Chondrocyte (in vitro differentiated cells): ENCODE measurements at places on chromosomes 3 and 15. TPM values are rescaled to one million over a fixed set of nuclear protein-coding genes. Genes with fewer than 3 reads are reported as not detected.

GRCh38 chr3:116877968-116878367 lies 168.4 kb downstream of the TUSC7 start:
- DNase-seq, result no peak

DNA sequence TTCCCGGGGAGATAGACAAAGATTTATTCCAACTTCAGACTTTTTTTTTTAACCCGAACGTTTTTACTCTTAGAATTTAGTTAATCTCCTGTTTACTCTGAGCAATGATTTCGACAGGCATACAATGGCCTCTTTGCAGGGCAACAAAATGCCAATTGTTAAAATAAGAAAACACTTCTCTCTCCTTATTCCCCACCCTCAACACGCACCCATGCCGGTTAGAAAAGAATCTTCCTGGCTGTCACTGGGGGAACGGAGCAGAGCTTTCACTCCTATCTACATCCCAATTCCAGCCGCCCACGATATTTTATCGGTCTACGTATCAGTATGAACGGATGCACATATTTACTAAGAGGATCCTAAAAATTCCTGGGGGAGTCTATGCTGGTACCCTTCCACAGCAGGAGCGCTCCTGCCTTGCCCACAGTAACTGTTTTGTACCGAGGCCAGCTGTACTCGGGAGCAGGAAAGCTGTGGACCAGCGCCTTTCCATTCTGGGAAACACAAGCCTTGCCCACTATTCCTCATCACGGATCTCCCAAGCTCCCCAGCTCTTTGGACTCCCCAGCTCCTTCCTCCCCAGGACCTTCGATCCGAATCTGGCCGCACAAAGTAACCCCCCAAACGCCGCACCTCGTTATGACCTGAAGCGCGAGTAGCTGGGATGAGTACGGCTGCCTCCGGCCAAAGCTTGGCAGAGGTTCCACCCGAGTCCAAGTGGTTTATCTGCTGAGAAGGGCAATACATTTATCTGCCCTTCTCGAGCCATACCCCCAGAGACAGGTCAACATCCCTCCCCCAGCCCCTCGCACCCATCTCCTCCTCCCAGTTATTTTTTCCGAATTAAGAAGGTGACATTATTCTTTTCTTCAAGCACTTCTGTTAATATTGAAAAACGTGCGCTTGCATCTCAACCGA lies 2.2 kb upstream of the FOXB1 start:
- no peak for DNase-seq

- no peak for DNase-seq
Measured at GRCh38 chr3:187994221-187995042, 159.5 kb upstream of the LPP start.

DNA sequence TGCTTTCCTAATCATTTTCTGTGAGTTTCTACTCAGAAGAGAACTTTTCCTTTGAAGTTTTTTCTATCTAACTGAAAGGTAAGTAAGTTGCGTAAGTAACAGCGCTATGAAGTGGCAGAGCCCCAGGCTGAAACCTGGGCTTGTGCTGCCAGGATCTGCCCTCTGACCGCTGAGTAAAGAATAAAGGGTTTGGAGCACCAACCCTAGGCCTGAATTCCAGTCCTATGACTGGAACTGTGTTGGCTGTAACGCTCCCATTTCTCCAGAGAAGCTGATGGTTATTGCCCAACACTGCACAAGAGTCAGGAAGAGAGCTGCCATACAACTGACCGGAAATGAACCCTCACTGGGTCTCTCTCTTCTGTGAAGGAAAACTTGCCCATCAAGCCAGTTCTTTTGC lies 87.0 kb downstream of the FOXB1 start:
- DNase-seq, result no peak

DNA sequence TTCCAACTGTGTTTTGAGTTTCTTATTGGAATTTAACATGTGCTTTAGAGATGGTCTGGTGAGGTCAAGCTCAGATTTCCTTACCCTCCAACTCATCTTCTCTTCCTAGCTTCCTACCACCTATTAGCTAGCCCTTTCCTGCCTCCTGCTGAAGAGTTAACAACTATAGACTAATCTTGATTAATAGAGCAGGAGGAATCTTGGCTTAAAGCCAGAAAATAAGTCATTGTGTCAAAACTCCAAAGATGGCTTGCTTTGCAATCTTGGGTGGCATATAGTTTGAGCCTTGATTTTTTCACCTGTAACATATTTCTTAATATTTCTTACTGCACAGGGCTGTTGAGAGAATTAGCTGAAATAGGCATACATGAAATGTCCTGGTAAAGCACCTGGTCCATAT lies 27.3 kb downstream of the BCL2L10 start:
- DNase-seq, result no peak

DNA sequence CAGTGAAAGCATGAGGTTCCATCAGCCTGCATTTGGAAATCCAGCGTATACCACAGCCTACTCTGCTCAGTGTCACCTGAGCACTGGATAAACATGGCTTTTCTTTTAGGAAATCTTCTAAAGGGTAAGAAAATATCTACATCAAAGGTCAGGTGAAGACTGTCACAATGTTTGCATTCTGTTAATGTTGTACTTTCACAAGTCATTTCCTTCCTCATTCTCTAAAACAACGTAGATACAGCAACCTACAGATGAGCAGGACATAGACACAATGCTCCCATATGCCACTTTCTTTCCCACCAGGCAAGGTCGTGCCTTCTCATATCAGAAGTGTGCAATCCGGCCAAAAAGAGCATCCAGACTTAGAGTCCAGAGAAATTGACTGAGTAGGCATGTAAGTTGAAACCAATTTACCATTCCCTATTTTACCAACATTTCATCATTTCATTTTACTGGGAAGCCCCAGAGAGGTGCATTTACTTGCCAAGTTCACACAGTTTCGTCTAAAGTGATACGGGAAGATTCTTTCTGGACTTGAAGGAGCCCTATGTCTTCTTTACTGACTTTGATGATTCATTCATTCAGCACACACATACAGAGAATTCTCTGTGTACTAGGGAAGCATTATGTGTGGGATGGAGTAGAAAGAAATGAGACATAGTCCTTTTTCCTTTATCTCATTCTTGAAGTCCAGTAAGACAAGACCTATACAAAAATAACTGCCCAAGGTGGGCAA lies 30.6 kb upstream of the LPP start:
- no peak for DNase-seq

- no peak for DNase-seq
Measured at GRCh38 chr3:35383719-35384555, 255.4 kb upstream of the ARPP21 start.

DNA sequence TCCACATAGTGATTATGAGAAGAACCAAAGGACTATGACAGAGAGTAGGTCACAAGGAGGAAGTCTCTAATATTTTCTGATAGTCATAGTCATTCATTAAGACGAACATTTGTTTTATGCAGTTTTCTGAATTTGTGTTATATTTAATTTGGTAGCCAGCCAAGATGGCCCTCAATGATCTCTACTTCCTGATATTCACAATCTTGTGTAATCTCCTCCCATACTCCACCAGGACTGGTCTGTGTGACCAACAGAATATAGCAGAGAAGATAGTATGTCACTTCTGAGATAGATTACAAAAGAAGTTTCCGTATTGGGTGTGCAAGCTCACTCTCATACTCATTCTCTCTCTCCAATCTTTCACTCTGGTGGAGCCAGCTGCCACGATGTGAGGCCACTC lies 30.8 kb downstream of the HLTF start:
- DNase-seq, result no peak

DNA sequence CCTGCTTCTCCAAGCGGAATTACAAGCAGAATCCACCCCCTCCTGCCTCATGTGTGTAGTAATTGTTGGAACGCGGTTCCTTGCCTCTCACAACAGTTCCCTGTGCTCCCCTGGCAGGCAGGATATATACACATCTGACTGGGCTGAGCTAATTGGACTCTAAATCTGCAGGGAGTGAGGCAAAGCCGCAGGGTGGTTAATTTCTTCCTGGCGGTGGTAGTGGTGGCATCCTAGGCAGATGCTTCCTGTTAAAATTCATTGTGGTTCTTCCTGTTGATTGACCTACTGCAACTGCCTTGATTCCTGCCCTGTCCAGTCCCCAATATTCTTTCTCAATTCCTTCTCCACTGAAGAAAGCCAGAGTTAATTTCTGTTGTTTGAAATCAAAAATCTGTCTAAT lies 202.9 kb upstream of the PROK2 start:
- no peak for DNase-seq

- DNase-seq, result no peak
Measured at GRCh38 chr3:66889750-66890494, 108.2 kb upstream of the KBTBD8 start.

DNA sequence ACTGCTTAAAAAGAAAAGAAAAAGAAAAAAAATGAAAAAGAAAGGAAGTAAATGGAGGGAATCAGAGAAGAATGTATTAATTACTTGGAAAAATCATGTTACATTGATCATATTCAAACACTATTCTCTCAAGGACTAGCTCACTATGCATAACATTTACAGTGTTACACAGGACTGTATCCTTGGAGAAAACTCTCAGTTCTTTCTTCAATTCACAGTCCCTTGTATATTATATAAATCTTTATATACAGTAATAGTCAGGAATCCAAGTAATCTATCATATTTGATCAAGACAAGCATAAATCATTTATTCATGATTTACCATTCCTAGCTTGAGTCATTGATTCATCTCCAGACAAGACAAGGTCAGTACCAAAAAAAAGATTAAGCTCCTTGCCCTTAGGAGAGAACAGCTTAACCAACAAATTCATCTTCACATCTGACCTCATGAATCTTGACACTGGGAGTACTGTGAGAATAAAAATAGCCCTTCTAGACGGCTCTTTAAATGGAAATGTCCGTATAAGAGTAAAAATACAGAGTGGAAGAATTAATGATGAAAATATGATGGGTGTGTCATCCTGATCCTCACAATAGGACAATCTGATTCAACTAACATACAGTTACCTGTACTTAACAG lies 980.4 kb downstream of the NAALADL2 start:
- DNase-seq, result no peak

GRCh38 chr15:51263726-51264125 lies 74.7 kb downstream of the CYP19A1 start:
- no peak for DNase-seq

DNA sequence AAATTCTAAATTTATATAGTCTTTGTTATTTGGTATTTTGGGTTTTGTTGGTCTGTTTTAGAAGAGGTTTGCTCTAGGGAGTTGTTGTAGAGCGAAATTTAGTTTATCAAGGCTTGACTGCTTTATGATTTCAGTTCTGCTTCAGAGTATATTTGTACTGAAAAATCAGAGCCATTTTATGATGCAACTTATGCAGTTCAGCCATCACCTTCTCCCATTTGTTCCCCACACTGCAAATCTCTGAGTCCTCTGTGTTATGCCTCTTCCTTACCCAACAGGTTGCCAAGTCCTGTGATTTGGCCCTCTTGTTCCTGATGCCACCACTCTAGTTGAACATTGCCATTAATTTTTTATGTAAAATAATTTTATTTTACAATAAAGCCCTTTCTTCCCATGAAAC lies 140.4 kb downstream of the ZNF609 start:
- DNase-seq, result no peak

DNA sequence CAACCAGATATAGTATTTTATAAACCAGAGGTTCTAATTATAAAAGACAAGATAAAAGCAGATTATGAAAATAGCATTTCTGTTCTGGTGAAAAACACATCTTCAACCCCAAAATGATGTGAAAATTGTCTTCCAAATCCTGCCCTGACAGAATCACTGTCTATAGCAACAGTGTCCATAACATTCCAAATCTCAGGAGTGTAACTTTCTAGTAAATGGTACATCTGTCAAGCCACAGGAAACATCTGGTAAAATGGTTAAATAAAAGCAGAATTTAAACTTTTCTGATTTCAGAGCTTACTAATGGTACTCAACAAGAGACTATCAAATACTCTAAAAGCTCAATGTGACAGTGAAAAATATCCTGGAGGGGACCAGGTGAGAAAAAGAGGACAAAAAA lies 60.5 kb downstream of the VGLL4 start:
- DNase-seq, result no peak

DNA sequence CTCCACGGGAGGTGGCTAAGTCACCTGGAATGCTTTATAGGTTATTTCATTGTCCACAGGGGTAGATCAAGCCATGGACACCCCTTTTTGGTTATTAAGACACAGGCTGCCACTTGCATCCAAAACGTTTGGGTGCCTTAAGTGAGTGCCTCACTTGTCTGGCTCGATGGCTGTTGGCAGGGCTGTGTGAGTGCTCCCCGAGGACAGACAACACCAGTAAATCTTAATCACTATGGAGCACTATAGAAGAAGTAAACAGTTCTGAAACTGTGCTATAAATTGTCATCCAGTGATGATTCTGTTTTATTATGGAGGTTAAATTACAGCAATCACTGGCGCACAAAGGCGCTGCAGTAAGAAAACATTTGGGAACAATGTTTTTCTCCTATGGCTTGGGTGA lies 215.5 kb downstream of the CACNA2D3 start:
- no peak for DNase-seq

- no peak for DNase-seq
Measured at GRCh38 chr3:42539871-42540714, 37.6 kb downstream of the VIPR1 start.

- no peak for DNase-seq
Measured at GRCh38 chr3:133563186-133563591, 10.3 kb upstream of the CDV3 start.

DNA sequence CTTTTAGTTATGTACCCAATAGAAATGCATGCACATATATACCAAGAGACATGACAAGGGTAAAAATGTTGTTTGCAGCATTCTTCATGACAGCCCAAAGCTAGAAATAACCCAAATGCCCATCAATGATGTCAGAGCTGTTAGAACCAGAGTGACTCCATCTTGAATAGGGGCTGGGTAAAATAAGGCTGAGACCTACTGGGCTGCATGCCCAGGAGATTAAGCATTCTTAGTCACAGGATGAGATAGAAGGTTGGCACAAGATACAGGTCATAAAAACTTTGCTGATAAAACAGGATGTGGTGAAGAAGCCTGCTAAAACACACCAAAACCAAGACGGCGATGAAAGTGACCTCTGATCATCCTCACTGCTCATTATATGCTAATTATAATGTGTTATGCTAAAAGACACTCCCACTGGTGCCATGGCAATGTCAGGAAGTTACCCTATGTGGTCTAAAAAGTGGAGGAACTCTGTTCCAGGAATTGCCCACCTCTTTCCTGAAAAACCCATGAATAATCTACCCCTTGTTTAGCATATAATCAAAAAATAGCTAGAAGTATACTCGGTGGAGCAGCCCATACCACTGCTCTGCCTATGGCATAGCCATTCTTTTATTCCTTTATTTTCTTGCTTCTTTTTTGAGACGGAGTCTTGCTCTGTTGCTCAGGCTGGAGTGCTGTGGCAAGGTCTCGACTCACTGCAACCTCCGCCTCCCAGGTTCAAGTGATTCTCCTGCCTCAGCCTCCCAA lies 32.9 kb downstream of the ZBTB11 start:
- no peak for DNase-seq

GOLGA6B gene
- 0.10 TPM in 1 of 3 replicates, not detected in the others for total RNA-seq

PCLAF gene
- 6.6 to 12.0 TPM (median 8.3 TPM) in 3 replicates for total RNA-seq

WDR72 gene
- total RNA-seq, result 0.17 TPM in 1 of 3 replicates, not detected in the others

C3orf52 gene
- 2.1 to 5.8 TPM (median 4.3 TPM) in 3 replicates for total RNA-seq

GOLIM4 gene
- 46.3 to 67.1 TPM (median 47.6 TPM) in 3 replicates for total RNA-seq

A4GNT gene
- not detected in 3 replicates for total RNA-seq

MCCC1 gene
- total RNA-seq, result 17.8 to 24.1 TPM (median 23.3 TPM) in 3 replicates
